ENCODE measurements at places on chromosomes 2 and 18.

DNA sequence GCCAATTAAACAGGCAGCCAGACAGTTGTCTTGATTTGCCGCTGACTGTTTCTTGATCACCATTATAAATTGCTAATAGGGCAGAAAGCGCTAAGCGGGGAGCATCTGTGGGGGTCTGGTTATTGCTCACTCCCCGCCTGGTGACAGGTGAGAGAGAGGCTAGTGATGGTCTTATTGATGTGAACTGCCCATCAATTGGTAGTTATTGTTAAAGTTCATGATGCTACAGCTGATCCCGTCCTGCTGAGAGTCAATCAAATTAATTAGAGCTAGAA lies 148.5 kb downstream of the LNPK start:
- DNase-seq, result no peak

GRCh38 chr2:65395621-65396347 lies 36.6 kb downstream of the SPRED2 start:
- no peak for DNase-seq

DNA sequence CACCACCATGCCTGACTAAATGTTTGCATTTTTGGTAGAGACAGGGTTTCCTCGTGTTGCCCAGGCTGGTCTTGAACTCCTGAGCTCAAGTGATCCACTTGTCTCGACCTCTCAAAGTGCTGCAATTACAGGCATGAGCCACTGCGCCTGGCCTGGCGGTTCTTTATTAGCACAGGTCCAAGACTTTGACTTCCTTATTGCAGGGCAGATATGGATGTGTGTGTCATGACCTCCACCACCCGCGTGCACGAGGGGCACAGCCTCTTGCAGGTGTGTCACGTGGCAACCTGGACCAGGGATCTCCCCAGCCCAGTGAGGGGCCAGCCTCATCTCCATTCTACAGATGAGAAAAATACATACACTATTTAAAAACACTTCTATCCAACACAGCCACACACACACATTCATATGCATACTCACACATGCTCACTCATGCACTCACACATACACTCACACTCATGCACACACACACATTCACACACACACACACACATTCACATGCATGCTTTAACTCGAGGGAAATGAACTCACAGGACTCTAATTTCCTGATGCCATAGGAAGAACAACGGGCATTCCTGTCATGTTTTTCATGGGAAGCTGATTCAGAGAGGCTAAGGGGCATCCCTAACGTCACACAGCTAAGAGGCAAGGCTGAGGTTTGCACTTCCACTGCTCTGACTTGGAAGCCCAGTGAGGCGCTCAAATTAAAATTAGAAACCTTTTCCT lies 38.8 kb downstream of the RRM2 start:
- no peak for DNase-seq

DNA sequence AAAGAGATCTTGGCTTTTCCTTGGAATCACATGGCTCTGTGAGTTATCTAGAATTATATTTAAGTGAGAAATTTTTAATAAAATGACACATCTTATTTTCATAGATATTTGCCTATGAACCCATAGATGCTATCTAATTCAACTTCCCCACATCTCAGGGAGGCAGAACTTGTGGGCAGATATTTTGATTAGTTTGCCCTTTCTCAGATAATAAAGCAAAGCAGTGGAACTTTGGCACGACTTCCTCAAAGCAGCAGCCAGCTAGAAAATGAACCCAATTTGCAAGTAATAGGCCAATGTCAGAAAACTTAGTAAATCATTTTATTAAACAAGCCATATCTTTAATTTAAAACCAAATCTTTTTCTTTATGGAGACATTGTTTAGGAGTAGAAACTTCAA lies 32.7 kb downstream of the RAB27B start:
- DNase-seq, result no peak

DNA sequence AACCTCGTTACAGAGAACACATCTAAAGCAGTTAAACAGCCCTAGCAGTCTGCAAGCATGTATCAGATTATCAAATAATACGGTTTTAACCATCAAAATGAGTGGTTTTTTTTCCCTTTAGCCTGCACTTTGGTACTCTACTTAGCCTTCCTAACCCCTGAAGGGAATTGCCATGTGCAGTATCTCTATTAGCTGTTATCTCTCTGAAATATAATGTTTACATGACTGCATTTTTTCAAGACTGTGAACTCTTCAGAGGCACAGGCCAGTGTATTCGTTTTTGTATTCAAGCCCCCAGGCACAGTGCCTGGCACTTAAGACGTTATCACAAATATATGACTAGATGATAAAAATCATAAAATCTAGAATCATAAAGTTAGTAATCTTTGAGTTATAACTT lies 509.5 kb downstream of the PARD3B start:
- DNase-seq, result no peak

DNA sequence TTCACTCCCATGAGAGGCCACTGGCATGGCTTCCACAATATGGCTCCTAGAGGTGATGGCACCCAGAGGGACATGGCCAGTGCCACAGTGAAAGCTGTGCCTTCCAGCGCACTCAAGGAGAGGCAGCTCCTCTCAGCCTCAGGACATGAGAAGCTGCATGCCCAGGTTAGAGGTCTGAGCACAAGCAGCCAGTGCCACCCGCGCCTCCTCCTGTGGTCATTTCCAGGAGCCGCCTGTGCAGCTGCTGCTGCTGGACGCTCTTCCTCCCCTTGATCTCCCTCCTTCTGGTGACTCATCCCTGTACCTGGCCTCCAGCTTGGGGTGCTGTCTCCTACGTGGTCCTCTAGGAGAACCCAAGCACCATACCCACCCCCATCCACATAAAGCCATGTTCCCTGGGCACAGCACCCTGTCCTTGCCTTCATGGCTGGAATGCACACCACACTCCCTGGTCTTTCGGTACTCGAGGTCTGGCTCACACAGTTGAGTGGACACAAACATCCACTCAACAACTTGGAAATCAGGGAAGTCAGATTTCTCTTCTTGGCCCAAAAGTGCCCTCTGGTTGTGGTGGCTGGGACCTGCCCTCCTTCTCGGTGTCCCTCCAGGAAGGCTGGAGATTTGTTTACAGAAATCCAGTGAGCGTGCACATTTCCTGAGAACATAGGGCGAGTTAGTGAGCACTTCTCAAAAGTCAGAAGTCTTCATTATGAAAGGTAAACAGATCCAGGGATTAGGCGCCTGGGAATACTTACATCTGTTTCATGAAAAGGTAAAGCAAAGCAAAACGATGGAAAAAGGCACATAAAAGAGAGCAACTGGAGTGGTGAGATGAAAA lies 96.7 kb downstream of the EIPR1 start:
- DNase-seq, result no peak

DNA sequence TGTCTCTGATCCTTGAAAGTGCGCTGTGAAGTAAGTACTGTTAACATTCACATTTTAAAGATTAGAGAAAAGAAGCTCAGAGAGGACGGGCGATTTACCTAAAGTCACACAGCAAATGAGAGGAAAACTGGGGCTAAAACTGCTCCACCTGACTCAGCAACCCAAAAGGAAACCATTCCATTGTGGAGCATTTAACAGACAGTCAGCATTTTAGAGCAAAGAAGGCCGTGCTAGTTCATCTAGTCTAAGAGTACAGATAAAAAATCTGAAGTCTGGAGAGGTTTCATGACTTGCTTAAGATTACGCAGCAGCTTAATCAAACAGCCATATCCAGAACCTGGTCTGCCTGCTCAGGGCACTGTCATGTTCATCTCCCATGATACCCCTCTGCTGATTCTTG lies 19.9 kb upstream of the KCNF1 start:
- no peak for DNase-seq

DNA sequence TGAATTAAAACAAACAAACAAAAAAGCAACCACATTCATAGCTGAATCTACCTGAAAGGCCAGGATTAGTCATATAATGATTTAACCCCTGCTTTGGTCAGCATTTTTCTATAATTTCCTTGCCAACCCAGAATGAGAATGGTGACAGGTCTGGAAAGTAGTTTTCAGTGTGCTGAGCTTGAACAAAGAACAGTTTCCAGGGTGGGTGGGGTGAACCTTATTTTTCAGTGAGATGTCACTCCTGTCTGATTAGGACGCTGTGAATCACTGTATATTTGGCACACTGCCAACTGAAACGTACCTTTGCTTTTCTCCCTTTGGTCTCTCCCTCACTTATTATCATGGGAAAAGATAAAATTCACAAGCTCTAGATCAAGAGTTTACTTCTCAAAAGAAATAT lies 35.0 kb upstream of the DSC1 start:
- no peak for DNase-seq

GRCh38 chr2:120272763-120273481 lies 20.3 kb downstream of the RALB start:
- DNase-seq, result no peak

DNA sequence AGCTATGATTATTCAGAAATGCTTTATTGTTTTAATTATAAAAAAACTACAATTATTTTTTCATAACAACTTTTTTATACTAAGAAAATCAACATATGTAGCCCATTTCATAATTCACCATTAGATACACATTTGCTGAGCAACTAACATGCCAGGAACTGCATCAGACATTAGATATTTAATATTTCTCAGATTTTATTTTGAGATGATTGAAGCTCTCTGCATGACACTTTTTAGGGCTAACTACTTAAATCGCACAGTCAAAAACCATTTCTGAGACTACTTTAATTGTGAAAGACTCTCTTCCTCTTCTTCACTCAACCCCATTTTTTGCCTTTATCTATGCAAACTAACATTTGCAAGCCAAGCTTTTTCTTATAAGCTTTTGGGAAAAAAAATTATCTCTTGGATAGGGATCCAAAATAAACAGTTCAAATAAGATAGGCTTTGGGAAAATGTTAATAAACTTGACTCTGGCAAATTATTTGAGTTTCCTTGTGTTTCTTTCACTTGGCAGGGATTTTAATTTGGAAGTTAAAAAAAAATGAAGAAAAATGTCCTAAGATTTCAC lies 9.1 kb upstream of the COL3A1 start:
- no peak for DNase-seq

- no peak for DNase-seq
Observed at GRCh38 chr2:176205126-176205525, 16.7 kb downstream of the HOXD1 start.

GRCh38 chr2:169808221-169808620 lies 9.6 kb downstream of the SSB start:
- DNase-seq, result no peak

- no peak for DNase-seq
Observed at GRCh38 chr18:27165412-27165811, 19.7 kb downstream of the CHST9 start.

DNA sequence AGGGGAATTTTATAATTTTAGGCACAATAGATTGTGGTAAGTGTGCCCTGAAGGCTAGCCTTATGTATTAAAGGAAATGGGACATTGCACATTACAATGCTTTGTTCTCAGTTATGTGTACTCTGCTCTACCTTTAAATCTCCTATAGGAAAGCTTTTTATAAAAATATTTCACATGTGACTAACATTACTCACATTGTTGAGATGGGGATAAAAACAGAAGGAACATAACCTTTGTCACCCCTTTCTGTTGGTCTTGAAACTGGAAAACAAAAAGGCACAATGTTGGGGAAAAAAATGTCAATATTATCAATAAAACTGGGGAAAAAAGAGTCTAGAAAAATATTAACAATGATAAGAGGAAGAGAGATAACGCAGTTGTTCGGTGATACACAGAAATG lies 17.3 kb upstream of the STAT1 start:
- no peak for DNase-seq

DNA sequence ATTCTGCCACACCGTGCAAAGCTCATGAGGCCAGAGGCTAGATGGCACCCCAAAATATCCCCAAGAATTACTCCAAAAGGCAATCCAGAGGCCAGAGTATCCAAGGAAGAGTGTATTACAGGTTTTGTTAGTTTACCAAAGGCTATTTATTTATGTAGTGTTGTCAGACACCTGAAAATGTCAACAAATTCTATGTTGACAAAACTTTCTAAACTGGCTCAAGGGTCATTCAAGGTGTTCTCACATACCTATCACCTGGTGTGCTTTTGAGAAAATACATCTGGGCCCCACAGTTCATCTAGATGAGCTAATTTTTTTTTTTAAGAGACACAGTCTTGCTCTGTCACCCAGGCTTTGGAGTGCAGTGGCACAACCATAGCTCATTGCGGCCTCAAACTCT lies 12.4 kb upstream of the DTNB start:
- no peak for DNase-seq

DNA sequence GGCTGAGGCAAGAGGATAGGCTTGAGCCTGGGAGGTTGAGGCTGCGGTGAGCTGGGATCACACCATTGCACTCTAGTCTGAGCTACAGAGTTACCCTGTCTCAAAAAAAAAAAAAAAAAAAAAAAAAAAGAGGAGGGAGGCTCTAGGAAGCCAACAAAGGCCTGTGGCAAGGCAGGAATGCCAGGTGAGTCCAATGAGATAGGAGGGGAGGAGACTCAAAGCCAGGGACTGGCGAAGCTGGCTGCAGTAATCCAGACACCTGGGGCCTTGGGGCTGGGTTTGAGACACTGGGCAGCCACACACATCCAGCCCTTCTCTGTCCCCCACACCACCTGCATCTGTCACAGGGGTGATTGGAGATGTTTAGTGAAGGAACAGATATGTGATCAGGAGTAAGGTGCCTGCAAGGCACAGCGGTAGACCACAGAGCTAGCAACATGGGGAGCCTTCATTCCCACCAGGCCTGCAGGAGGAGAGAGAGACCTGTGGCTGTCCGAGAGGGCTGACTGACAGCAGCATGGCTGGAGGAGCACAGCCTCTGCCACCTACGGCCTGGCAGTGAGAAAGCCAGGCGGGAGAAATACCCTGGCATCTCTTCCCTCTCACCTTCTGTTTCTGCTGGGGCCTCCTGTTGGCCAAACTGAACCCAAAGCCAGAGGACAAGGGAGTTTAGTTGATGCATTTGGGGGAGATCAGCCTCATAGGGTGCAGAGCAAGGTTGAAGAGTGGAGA lies 9.5 kb downstream of the CHPF start:
- DNase-seq, result no peak

GRCh38 chr2:145687442-145688134 lies 1167.7 kb upstream of the ZEB2 start:
- no peak for DNase-seq

- DNase-seq, result no peak
Observed at GRCh38 chr2:120236316-120236715, 13.1 kb upstream of the TMEM185B start.

DNA sequence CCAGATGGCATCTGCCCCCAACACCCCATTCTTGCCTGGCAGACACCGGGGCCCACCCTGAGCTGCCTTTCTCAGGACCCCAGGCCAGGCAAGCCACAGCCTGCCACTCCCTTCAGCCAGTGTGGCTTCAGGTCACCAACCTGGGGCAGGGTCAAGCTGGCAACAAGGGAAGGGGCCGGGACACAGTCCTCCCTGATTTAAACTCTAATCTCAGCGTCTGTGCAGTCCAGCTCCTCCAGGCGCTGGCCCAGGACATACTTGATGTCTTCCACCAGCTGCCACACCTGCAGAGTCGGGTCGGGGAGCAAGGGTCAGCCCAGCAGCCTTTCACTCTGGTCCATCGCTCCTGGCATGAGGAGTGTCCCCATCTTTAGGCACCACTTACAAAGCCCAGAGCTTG lies 29.0 kb upstream of the ALPP start:
- DNase-seq, result no peak

- no peak for DNase-seq
Observed at GRCh38 chr18:35672897-35673296, 91.4 kb downstream of the GALNT1 start.

- no peak for DNase-seq
Observed at GRCh38 chr2:41963661-41964525, 83.9 kb upstream of the PKDCC start.
